Stomach (tissue), 19 donors: ENCODE measurements at places on chromosomes 2 and 18. TPM values are rescaled to one million over a fixed set of nuclear protein-coding genes. Genes with fewer than 3 reads are reported as not detected.

- H3K27me3 ChIP-seq, result no peaks in the 10 kb centered on the region
- H3K27ac ChIP-seq, result no peak overlapping the region
- H3K4me1 ChIP-seq, result peaks cover 6% of the 10 kb centered on the region
- DNase-seq, result no peak
Measured at GRCh38 chr2:224999754-225000153, 42.5 kb downstream of the DOCK10 start.

GRCh38 chr2:218709908-218710307 lies 727 bp upstream of the TTLL4 start:
- peaks cover 11% of the 10 kb centered on the region for H3K4me1 ChIP-seq
- H3K4me3 ChIP-seq, result peak overlapping the region; percentile 80
- H3K27me3 ChIP-seq, result no peaks in the 10 kb centered on the region
- no peak for DNase-seq
- no peak overlapping the region for H3K27ac ChIP-seq
- no peaks in the 10 kb centered on the region for H3K36me3 ChIP-seq

DNA sequence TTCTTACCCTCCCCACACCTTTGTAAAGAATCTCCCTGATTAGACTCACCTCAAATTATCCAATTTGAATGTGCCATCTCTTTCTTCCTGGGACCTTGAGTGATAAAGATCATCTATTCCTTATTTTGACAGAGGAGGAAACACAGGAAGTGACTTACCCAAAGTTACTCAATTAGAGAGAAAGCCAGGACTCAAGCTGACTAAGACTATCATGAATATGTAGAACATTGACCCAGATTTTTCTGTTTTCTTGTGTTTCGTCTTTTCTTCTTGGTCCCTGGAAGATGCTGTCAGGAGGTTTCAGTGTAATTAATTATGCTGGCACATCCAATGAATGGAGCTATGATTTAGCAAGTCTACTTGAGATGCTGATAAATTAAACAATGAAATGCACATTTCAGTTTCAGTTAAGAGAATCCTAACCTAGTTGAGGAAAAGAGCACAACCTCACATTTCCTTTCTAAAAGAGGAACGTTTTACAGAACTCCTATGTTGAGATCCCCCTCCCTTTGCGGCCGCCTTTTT lies 380.4 kb downstream of the CLIP4 start:
- no peak overlapping the region for H3K4me3 ChIP-seq
- DNase-seq, result no peak
- no peak overlapping the region for H3K27ac ChIP-seq
- peaks cover 6% of the 10 kb centered on the region for H3K4me1 ChIP-seq
- H3K36me3 ChIP-seq, result no peaks in the 10 kb centered on the region
- H3K27me3 ChIP-seq, result no peaks in the 10 kb centered on the region

The NBAS gene
- total RNA-seq, result 81.0 TPM

DNA sequence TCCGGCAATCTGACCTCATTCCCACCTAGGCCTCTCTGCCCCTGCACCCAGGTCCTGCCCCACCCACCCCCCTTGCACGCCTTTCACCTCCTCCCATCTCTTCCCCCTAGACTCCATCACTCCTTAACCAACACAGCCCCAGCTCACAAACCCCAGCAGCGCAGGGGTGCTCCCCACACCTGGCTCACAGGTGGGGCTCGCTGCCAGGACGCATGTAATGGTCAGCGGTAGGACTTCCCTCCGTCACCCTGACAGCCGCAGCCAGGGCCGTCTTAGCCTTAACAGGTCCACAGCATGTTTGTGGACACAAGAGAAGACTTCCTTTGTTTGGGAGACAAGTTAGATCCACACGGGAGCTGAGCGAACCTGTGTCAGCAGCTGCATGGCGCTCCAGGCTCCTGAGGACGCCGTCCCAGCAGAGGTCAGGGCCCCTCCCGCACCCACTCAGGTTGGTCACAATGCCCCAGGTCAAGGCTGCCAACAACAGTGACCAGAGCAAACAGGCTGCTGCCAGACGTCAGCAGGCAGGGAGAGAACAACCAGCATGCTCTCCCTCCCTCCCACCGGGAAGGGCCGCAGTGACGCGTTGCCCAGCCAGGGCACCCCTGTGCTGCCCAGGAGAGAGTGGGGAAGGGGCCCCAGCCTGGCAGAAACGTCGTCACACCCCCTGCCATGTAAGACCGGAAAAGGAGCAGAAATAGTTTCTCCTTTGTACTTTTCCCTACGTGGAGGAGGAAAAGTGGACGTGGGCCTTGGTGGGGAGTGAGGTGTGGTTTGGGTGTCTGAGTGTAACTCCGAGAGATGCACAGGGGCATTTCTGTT lies 68.0 kb downstream of the PXDN start:
- no peaks in the 10 kb centered on the region for H3K4me1 ChIP-seq
- no peak overlapping the region for H3K27ac ChIP-seq
- no peak for DNase-seq
- peaks cover 85% of the 10 kb centered on the region for H3K36me3 ChIP-seq
- H3K27me3 ChIP-seq, result no peaks in the 10 kb centered on the region
- H3K4me3 ChIP-seq, result no peak overlapping the region

- H3K4me3 ChIP-seq, result no peak overlapping the region
- H3K27ac ChIP-seq, result no peak overlapping the region
- no peaks in the 10 kb centered on the region for H3K27me3 ChIP-seq
Measured at GRCh38 chr18:5728531-5728930, 166.8 kb downstream of the TMEM200C start.

The AFF3 gene
- total RNA-seq, result 15.2 TPM

The SIX3 gene
- total RNA-seq, result not detected

DNA sequence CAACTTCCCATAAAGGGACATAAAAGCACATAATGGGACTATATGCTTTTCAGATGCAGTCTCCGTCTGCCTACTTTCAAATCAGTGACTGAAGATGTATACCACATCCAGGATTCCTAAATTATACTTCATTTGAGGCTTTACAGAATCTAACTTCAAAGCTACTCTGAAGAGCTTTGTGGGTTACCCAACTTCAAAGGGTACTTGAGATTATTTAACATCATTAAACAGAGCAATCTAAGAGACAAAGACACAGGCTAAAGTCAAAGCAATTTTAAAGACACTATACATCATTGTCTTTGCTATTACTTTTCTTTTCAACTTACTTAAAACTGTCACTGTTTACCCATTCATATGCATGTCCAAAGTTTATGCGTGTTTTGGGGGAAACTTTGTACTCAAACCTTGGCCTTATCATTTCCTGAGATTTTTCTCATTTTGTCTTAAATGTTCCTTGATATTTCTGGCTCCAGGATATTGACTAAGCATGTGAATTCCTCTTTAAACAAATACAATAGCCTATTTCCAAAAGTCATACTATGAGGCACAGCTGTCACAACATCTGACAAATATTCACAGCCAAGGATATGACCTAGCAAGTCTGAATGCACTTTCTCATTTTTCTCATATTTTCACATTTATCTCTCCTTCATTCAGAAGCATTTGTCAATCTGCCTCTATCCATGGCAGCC lies 1985.1 kb upstream of the PIK3C3 start:
- no peaks in the 10 kb centered on the region for H3K36me3 ChIP-seq
- no peaks in the 10 kb centered on the region for H3K27me3 ChIP-seq
- no peak for DNase-seq
- H3K4me1 ChIP-seq, result no peaks in the 10 kb centered on the region

GRCh38 chr2:125006676-125007075 lies 981.6 kb downstream of the CNTNAP5 start:
- no peak overlapping the region for H3K4me3 ChIP-seq
- DNase-seq, result no peak
- H3K36me3 ChIP-seq, result no peaks in the 10 kb centered on the region
- H3K4me1 ChIP-seq, result no peaks in the 10 kb centered on the region

GRCh38 chr18:77131652-77132368 lies 773 bp downstream of the MBP start:
- H3K27me3 ChIP-seq, result no peaks in the 10 kb centered on the region
- DNase-seq, result peak; percentile 86
- H3K4me1 ChIP-seq, result peaks cover 59% of the 10 kb centered on the region
- peak overlapping the region; percentile 94 for H3K27ac ChIP-seq

DNA sequence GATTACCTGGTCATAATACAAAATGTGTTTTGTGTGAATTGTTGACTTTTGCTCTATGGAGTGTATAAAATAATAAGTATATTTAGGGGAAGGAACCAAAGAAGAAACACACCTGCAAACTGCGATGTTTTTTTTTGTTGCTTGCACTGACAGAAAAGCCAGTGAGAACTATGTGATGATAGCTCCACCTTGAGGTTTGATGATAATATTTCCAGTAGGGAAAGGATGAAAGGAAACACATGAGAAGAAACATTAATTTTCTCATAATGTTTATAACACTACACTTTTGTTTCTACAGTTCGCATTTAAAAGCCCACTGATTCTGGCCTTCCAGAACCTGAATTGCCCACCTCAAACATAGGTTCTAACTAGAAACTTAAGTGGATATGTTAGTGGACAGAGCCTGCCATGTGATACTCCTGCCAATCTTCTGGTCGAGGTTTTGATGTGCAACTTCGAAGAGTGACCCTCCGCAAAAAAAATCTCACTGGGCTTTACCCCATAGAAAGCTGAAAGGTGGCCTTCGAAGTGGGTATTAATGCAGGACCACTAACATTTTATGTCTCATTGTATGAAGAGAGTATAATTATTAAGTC lies 476.4 kb upstream of the SPHKAP start:
- H3K4me1 ChIP-seq, result no peaks in the 10 kb centered on the region
- H3K27ac ChIP-seq, result no peak overlapping the region
- no peaks in the 10 kb centered on the region for H3K27me3 ChIP-seq
- peak; percentile 62 for DNase-seq
- no peaks in the 10 kb centered on the region for H3K36me3 ChIP-seq
- no peak overlapping the region for H3K4me3 ChIP-seq

DNA sequence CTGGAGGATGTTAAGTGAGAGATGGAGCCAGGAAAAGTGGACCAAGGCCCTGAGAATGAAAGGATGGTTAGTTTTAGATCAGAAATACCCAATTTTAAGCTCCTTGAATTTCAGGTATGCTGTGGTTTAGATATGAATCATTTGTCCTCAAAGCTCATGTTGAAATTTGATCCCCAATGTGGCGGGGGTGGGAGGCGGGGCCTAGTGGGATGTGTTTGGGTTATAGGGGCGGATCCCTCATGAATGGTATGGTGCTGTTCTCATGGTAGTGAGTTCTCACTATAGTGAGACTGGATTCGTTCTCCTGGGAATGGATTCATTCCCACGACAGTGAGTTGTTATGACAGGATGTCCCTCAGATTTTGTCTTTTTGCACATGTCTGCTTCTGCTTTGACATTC lies 11.4 kb downstream of the MYO5B start:
- H3K27me3 ChIP-seq, result no peaks in the 10 kb centered on the region
- no peaks in the 10 kb centered on the region for H3K4me1 ChIP-seq
- no peaks in the 10 kb centered on the region for H3K36me3 ChIP-seq
- H3K27ac ChIP-seq, result no peak overlapping the region
- DNase-seq, result no peak
- H3K4me3 ChIP-seq, result no peak overlapping the region

DNA sequence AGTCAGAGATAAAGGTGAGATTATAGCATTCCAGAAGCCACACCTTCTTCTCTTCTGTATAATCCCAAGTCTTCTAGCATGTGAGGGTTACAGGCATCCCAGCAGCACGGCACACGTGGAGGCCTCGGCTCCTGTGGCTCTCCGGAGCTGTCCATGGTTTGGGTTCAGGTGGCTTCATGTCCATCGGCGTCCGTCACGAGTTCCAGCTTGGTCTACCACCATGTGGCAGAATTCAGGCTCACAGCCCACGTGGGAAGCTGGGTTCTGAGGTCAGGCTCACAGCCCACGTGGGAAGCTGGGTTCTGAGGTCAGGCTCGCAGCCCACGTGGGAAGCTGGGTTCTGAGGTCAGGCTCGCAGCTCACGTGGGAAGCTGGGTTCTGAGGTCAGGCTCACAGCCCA lies 378.3 kb upstream of the SALL3 start:
- no peak for DNase-seq
- no peaks in the 10 kb centered on the region for H3K4me1 ChIP-seq
- H3K27me3 ChIP-seq, result no peaks in the 10 kb centered on the region
- H3K4me3 ChIP-seq, result no peak overlapping the region
- H3K36me3 ChIP-seq, result no peaks in the 10 kb centered on the region
- no peak overlapping the region for H3K27ac ChIP-seq

DNA sequence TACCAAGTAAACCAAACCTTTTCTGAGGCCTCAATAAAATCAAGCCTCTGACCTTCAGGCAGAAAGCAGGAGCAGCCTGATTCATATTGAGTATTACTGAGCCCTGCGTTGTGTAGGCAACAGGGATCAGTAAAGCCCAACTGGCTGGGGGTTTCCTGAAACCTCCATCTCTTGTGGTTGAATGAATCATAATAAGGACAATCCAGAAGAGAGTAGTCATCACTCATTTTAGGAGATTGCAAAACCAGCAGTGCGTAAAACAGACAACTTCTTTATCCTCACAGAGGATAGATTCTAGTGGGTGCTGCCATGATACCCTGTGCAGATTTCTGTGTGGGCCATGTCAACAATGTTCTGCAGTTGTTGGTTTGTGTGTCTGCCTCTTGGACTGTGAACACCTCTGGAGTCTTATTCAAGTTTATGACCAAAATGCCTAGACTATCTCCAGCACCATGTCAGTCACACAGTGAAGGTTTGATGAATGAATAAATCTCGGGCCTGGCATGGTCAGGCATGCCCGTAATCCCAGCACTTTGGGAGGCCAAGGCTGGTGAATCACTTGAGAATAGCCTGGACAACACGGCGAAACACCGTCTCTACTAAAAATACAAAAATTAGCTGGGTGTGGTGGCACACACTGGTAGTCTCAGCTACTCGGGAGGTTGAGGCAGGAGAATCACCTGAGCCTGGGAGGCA lies 51.8 kb upstream of the RAB27B start:
- no peaks in the 10 kb centered on the region for H3K27me3 ChIP-seq
- no peaks in the 10 kb centered on the region for H3K36me3 ChIP-seq
- H3K4me1 ChIP-seq, result peaks cover 40% of the 10 kb centered on the region
- H3K27ac ChIP-seq, result peak overlapping the region; percentile 75
- H3K4me3 ChIP-seq, result no peak overlapping the region

DNA sequence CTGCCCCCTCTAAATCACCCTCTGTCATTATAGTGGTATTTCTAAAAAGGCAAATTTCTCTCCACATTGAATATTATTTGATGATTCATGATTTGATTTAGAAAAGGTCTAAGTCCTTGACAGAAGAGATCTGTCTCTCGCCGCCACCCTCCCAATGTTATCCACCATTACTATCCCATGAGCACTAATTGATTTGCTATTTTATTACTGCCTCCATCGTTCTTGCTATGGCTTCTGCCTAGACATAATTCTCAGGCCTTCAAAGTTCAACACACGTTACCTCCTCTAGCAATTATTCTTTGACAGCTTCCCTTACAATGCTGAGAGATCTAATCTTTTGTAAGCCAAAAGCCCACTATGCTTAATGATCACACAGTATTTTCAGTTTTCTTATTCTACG lies 507.0 kb upstream of the CHAC2 start:
- no peaks in the 10 kb centered on the region for H3K4me1 ChIP-seq
- no peak overlapping the region for H3K27ac ChIP-seq
- no peak overlapping the region for H3K4me3 ChIP-seq
- no peak for DNase-seq
- no peaks in the 10 kb centered on the region for H3K36me3 ChIP-seq

GRCh38 chr2:157264099-157264498 lies 6.6 kb downstream of the GALNT5 start:
- H3K36me3 ChIP-seq, result no peaks in the 10 kb centered on the region
- DNase-seq, result no peak
- no peaks in the 10 kb centered on the region for H3K27me3 ChIP-seq
- H3K4me3 ChIP-seq, result no peak overlapping the region
- H3K27ac ChIP-seq, result no peak overlapping the region

GRCh38 chr2:238854246-238854645 lies 6.4 kb downstream of the TWIST2 start:
- DNase-seq, result no peak
- no peaks in the 10 kb centered on the region for H3K27me3 ChIP-seq
- peak overlapping the region; percentile 8 for H3K4me3 ChIP-seq
- H3K36me3 ChIP-seq, result no peaks in the 10 kb centered on the region
